HCT116 (cell line): ENCODE measurements at places on chromosomes 3 and 15. TPM values are rescaled to one million over a fixed set of nuclear protein-coding genes. Genes with fewer than 3 reads are reported as not detected.
A peak's percentile ranks its signal among the peaks of the same experiment; 100 is the strongest.

Gene SLC15A2
- 0.96 TPM for total RNA-seq

Gene ROBO2
- total RNA-seq = not detected

Gene ADAMTS17
- total RNA-seq = 4.2 TPM

Gene COL8A1
- 0.07 TPM for total RNA-seq

Gene ITIH4
- total RNA-seq = 4.1 TPM

Gene MAGI1
- total RNA-seq = 38.6 TPM

DNA sequence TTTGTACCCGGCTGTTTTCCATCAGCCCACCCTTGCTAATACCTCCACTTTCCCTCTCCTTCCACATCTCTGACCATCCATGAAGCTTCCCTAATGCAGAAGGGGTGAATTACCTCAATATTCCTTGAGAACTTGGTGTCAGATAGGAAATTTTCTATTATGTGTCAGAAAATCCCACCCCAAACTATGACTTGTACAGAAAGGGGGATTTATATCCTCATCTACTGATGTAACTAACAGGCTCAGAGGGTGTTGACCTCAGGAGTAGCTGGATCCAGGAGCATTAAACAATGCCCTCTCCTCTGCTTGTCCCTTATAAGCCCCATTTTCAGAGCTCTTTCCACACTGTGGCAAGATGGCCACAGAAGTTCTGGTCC is 242.8 kb upstream of the TLE3 start:
- no peak for DNase-seq

- DNase-seq = no peak
Observed at GRCh38 chr3:170054204-170054603, 16.4 kb downstream of the GPR160 start.

GRCh38 chr3:197196192-197196591 is 102.2 kb downstream of the DLG1 start:
- no peak for DNase-seq

GRCh38 chr15:96625256-96625655 is 294.8 kb downstream of the NR2F2 start:
- no peak for DNase-seq

- DNase-seq = no peak
Observed at GRCh38 chr15:84982301-84982920, 755 bp downstream of the PDE8A start.

- no peak for DNase-seq
Observed at GRCh38 chr15:98541519-98541918, 106.8 kb upstream of the IGF1R start.

GRCh38 chr3:196216089-196216564 is at the start of gene SLC51A:
Gene SLC51A (plus strand): TSS chr3:196216534. CDS start chr3:196216713, 179 bp downstream.
- DNase-seq = no peak

GRCh38 chr3:45690336-45691035 is 1.3 kb downstream of the SACM1L start:
- no peak for DNase-seq

DNA sequence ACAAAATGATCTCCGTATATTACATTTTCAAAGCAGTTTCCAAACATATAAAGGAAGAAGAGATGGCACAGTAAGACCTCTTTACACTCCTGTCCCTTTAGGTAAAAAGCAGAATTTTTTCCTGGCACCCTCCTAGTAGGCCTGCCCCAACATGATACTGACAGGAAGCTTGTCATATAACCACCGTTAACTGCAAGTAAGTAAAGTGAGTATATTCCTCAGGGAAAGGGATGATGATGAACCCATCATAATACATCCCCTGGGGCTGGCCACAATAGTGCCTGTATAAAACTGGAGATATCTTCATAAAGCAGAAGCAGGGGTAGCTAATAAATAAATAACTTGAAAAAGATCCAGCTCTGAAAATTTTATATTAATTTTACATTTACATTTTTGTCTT is 893.0 kb downstream of the DIPK2A start:
- DNase-seq = no peak

GRCh38 chr3:26438981-26439884 is 183.3 kb upstream of the LRRC3B start:
- DNase-seq = no peak

GRCh38 chr3:47347217-47347801 is 33.5 kb upstream of the PTPN23 start:
- no peak for DNase-seq

DNA sequence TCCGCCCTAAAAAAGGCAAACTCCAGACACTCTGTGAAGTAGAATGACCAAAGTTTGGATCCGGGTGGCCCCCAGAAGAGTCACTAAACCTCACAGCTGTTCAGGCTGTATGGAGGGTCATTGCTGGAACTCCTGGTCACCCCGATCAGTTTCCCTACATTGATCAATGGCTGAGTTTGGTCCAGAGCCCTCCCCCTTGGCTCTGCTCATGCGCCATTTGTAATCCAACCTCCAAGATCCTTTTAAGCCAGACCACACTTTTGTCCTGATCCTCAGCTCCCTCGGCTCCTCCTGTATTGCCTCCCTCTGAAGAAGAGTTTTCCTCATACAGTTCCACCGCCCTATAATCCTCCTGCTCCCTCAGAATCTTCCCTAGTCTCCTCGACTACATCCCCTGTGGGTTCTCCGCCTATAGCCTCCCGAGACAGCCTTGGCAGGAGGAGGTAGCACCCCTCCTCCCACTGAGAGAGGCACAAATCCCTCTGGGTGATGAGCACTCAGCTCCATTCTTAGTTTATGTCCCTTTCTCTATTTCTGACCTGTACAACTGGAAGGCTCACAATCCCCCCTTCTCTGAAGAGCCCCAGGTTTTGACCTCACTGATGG is 42.2 kb downstream of the ZBTB11 start:
- no peak for DNase-seq

- no peak for DNase-seq
Observed at GRCh38 chr3:69784954-69785514, 45.8 kb downstream of the MITF start.

GRCh38 chr15:77557144-77557543 is 75.6 kb downstream of the LINGO1 start:
- DNase-seq = no peak

- DNase-seq = no peak
Observed at GRCh38 chr3:89038869-89039268, 68.6 kb upstream of the EPHA3 start.

DNA sequence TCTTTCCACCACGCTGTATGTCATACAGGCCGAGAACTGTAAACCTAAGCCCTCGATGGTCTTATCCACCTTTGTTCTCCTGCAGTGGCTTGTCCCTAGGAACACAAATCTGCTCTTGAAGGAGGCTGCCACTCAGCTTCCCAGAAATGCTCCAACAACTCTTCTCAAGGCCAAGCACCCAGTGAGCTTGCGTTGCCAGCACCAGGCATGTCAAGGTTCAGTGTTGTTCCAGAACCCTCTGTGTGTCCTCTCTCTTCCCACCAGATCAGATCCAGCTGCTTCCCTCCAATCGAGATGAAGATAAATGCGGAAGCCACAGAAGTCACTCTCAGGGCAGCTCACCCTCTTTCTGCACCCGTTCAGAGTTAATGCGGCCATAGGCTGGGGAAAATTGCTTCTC is 11.3 kb upstream of the MYZAP start:
- DNase-seq = no peak

- DNase-seq = no peak
Observed at GRCh38 chr3:179432021-179432420, 19.2 kb downstream of the GNB4 start.

DNA sequence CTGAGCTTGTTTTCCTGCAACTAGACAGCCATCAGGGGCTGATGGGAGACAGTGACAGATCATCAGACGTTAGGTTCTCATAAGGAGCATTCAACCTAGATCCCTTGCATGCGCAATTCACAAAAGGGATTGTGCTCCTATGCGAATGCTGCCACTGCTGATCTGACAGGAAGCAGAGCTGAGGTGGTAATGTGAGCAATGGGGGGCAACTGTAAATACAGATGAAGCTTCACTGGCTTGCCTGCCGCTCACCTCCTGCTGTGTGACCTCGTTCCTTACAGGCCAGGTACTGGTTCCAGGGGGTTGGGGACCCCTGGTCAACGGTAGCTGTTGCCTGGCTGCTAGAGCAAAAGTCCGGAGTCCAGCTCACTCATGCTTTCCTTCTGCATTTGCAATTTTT is 26.4 kb upstream of the KCNAB1 start:
- no peak for DNase-seq

DNA sequence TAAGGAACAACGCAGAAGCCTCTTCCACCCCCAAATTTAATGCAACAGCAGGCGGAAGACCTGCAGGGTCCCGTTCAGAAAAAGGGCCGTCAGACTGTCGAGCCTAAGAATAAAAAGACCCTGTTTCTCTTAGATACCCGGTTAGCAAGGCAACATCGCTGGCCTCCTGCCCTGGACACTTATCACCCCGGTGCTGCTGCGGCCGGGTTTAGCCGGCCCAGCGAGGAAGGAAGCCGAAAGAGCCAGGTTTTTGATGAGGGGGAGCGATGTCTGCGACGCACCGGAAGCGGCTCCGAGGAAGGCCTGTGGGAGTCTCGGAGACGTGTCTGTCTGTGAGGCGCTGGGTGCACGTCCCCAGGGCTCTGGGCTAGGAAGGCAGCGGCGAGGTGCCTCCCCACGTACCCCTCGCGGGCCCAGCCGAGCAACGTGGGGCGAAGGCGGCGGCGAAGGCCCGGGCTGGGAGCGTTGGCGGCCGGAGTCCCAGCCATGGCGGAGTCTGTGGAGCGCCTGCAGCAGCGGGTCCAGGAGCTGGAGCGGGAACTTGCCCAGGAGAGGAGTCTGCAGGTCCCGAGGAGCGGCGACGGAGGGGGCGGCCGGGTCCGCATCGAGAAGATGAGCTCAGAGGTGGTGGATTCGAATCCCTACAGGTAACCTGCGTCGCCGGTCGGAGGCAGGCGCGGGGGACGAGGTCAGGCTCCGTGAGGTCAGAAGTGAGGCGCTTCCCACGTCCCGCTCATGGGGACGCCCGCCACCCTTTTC is at the start of gene UBA5:
Gene UBA5, plus strand, starts transcription at position 278 of the 759 bp plus-strand sequence. Its CDS starts 209 bp downstream, at position 487.
- peak; percentile 43 for DNase-seq

DNA sequence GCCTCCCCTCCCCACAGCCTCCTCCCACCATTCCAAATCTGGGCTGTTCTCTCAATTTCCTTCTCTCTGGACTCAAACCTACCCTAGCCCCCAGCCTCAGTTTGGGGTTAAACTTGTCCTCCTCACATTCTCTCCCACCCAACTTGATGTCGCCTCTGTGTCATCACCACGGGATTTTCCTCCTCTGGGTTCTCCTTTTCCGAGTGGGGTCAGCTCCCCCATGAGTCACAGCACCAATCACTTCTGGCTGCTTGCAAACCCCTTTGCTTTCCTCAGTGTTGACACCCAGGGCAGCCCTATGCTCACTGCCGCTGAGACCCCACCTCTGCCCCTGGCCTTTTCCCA is 451 bp downstream of the CCR5AS start:
- DNase-seq = no peak

- DNase-seq = no peak
Observed at GRCh38 chr3:65020281-65021160, 332.7 kb upstream of the ADAMTS9 start.
